ENCODE measurements at places on chromosomes 16 and 17.

- no peak for DNase-seq
Observed at GRCh38 chr17:28470266-28470913, 3.1 kb upstream of the SLC13A2 start.

DNA sequence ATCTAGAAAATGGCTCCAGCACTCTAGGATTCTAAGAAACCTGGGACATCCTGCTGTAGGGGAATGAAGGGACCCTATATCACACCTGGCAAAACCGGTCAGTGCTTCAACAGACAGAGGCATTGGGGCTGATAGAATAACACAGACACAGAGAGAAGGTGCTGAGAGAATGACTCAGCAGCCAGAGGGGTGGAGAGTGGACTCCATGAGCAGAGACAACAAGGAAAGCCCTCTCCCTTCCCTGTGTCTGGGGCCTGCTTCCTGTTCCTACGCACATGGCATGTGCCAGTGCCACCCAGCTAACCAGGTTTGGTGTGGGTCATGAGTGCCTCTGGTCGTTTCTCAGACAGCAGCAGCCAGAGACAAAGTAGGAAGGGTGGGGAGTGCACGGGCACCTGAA, 140.3 kb downstream of the CCT6B start:
- no peak for DNase-seq

DNA sequence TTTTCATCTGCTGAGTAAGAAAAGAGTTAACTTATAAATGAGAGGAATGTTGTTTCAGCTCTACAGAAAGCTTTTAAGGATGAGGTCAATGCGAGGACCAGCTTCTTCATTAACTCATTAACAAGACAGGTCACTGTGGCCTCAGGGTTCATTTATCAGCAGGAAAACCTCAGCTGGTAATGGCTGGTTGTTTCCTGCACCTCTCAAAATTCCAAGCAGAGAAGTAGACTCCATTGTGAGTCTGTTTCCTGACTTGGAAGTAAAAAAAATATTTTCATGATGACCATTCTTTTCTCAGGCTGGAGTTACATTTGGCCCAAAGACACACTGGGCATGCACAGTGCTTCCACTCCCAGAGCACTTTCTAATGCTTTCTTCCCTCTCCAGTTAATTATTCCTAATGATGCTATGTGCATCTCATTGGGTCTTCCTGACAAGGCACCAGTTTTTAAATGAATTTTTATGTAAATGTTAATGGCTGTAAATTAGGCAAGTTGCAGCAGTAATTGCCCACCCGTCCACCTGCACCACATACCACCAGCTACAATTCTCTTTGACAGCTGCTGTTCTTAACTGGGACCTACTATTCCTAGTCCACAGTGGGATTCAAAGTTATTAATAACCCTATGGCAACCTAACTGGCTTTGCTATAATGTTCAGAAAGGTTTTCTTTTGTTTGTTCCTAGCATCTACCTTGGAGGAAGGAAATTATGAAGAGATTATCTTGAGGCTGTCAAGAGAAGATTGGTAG, 89.5 kb upstream of the BCAR1 start:
- no peak for DNase-seq

DNA sequence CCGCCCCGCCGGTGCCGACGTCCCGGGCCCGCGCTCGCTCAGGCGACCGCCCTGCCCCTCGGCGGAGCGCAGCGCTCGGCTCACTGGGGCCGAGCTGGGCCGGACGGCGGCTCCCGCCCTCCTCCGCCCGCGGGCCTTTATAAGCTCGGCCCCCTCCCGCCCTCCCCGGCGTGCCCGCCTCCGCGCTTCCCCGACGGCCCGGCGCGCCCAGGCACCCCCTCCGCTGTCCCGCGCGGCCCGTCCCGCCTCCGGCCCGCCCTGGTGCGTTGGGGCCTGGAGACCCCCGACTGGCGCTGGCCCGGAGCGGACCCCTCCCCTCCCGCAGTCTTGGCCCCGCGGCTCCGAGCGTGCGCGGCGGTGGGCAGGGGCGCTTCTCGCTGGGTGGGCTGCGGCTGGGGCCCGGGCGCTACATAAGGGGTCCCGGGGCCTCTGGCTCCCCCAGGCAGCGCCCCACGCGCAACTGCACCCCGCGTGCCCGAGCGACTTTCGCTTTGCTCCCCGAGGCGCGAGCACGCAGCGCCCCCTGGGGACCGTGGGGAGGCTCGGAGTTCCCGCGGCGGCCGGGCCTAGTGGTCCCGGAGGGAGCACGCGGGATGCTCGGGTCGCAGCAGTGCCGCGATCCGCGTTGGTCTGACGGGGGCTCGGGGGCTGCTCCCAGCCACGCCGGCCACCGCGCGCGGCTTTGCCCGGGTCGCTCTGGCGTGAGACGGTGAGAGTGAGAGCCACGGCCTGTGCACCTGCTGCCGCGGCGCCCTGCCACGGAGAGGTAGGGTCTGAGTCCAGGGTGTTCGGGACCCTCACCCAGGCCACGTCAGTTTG, at the start of gene PIEZO1:
PIEZO1 (minus strand) TSS at position 115 of the 819 bp plus-strand sequence. CDS start 256 bp downstream, outside the sequence.
- DNase-seq: peak; percentile 75

DNA sequence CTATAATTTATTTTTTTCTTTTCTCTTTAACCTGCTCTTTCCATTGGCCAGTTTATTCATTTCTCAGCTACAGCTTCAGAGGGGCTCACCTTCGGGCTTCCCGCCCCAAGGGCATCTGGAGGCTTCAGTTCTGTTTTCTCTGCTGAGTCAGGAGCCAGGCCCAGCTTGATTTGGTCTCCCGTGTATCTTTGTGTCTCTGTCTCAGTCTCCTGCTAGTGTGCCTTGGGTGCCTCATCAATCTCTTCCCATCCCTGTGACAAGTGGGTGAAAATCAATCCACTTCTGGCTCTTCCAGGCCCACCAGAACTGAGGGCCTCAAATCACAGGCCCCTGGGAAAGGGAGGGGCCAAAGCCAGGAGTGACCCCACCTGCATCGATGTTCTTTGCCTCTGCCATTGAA, 72.1 kb downstream of the CCDC182 start:
- no peak for DNase-seq

DNA sequence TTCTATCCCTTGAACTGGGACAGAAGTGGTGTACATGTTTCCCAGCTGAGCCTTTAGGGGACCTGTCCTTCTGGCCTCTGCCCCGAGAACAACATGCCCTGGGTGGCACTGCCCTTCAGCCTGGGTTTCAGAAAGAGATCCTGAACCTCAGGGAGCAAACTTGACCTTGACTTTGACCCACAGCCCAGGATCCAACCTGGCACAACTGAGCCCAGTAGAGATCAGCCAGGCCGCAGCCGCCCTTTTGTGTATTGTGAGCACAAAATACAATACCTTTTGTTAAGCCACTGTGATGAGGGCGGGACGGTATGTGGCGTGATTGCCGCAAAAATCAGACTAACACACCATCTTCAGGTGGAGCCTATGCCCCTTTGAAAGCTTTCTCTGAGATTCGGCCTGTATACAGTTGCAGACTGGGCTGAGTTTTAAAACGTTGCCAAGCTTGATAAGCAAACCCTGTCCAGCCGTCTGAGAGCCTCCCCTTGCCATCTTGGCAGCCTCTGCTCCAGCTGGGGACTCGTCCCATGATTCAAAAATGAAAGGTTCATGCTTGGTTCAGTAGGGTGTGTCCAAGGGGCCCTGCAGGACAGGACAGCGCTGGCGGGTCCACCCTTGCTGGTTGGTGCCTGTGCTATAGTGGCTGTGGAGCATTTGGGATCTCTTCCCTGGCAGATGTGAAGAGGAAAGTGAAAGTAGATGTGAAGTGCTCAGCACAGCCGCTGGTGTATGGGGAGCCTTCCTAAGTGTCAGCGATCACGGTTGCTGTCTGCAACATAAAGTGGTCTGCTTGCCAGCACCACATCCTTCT, 40.3 kb downstream of the FOXL1 start:
- no peak for DNase-seq

Measured in activated CD4-positive, CD25-positive, alpha-beta regulatory T cell (primary cell).